Upper lobe of right lung (tissue), 1 donor: ENCODE measurements at places on chromosomes 7 and 10. TPM values are rescaled to one million over a fixed set of nuclear protein-coding genes. Genes with fewer than 3 reads are reported as not detected.

The LRRC17 gene
- total RNA-seq: 0.58 TPM

The TSPAN12 gene
- total RNA-seq: 51.8 TPM

GRCh38 chr10:70465832-70466231 lies 12.7 kb upstream of the PALD1 start:
- no peaks in the 10 kb centered on the region for H3K36me3 ChIP-seq
- H3K4me3 ChIP-seq: no peak overlapping the region
- H3K27ac ChIP-seq: no peak overlapping the region

- H3K4me1 ChIP-seq: no peaks in the 10 kb centered on the region
- H3K4me3 ChIP-seq: no peak overlapping the region
- no peaks in the 10 kb centered on the region for H3K36me3 ChIP-seq
- H3K27me3 ChIP-seq: no peaks in the 10 kb centered on the region
- H3K27ac ChIP-seq: no peak overlapping the region
- DNase-seq: no peak
Measured at GRCh38 chr7:40403703-40404476, 269.1 kb downstream of the SUGCT start.

GRCh38 chr10:132616170-132616995 lies 78.8 kb downstream of the INPP5A start:
- peak; percentile 64 for DNase-seq
- H3K36me3 ChIP-seq: no peaks in the 10 kb centered on the region
- H3K4me3 ChIP-seq: no peak overlapping the region
- peaks cover 6% of the 10 kb centered on the region for H3K4me1 ChIP-seq
